RPMI7951 (cell line): ENCODE measurements at places on chromosomes 12 and 14. TPM values are rescaled to one million over a fixed set of nuclear protein-coding genes. Genes with fewer than 3 reads are reported as not detected.
A peak's percentile ranks its signal among the peaks of the same experiment; 100 is the strongest.

- peak; percentile 23 for DNase-seq
Measured at GRCh38 chr14:45084946-45085346, 1.0 kb downstream of the PRPF39 start.

HSPA2 gene
- total RNA-seq: 10.0 and 11.2 TPM in 2 replicates

GRCh38 chr12:92041742-92042141 is 103.9 kb downstream of the BTG1 start:
- no peak for DNase-seq

- no peak for DNase-seq
Measured at GRCh38 chr14:79415726-79416125, 795.6 kb downstream of the DIO2 start.

INSM2 gene
- total RNA-seq: not detected in 2 replicates

TSPAN19 gene
- not detected in 2 replicates for total RNA-seq

EFS gene
- 2.8 TPM in 2 replicates for total RNA-seq

DNA sequence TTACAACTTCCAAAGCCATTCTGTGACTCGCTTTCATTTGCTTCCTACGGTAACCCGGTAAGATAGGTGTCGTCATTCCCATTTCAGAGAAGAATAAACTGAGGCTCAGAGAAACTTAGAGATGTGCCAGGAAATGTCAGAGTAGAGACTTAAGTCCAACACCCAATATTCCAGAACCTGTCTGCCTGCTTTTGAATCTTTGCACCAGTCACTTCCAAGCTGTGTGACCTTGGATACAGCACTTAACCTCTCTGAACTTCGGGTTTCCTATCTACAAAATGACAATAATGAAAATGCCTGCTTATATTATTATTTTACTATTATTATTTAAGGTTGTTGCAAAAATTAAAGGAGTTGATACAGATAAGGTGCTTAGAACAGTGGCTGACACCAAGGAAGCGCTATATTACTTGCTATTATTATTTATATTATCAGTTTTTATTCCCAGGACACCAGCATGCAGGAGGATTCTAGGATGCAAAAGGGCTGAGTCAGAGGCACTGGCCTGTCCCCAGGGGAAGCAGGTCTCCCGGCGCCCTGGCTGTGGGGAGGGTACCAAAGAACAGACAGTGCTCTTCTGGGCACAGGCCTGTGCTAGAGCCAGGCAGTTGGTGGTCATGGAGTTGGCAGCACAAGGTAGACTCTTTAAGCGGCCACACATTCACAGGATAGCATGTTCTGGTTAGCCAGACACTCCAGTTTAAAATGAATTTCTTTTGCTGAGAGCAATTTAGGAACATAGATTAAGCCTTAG is 5.4 kb downstream of the HSPB8 start:
- DNase-seq: no peak

DNA sequence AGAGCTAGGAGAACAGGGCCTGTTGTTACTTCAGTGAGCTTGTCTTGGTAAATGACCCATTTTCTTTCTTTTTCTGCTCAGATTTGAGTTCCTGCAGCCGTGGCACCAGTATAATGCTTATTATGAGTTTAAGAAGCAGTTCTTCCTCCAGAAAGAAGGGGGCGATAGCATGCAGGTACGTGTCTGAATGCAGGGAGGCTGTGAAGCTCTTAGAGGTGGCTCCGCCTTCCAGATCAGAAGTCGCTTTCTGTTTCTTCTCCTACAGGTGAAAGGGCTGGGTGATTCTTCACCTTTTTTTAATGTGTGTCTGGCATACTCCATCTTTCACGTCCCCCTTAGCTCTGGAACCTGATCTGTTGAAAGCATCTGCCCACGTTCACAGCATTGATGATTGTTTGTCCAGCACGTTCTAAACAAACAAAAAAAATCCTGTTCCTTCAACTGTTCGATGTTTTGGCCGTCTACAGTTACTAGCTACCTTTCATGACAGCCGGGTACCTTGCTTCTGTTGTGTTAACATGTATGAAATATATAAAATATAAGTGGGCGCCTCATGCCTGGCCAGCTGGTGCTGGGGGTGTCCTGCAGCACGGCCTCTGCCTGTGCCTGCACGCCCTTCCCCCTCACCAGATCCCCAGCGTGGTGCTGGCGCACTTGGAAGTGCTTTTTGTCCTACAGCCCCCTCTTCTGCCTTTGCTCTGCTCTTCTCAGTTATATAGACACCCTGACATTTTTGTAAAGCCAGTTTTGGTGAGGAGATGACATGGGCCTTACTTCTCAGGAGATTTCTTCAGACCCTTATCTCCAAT is 44.6 kb downstream of the SFSWAP start:
- DNase-seq: no peak

- no peak for DNase-seq
Measured at GRCh38 chr12:127271776-127272175, 995.2 kb upstream of the TMEM132C start.

SLCO1C1 gene
- total RNA-seq: not detected in 2 replicates

GRCh38 chr14:56120091-56120691 is 2.0 kb downstream of the PELI2 start:
- peak; percentile 7 for DNase-seq

- peak; percentile 24 for DNase-seq
Measured at GRCh38 chr12:110754101-110754793, 11.6 kb upstream of the PPP1CC start.

GRCh38 chr12:87967871-87968270 is 61.3 kb downstream of the C12orf50 start:
- DNase-seq: no peak

DNA sequence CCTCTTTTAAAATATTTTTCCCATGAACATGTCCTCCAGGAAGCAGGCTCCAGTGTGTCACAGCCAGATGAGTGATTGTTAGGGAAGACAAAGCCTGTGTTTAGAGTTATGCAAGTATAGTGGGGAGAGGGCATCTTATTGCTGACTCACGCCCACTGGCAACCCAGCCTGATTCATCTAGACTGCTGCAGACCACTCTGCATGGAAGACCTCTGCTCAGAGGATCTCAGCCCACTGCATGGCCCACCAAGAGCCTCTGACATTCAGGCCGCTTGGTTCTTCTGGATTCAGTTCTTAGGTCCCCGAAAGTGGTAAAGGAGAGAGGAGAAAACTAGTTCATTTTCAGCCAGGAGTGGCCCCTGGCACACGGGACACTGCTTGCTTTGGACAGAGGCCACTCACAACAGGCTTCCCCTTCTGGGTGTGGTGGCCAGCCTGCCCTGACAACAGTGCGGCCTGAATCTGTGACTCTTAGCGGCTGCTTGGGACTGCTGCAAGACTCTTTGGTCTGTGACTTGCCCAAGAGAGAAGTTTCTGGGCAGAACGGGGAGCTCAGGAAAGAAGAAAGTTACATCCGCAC is 266.3 kb downstream of the ZFP36L1 start:
- no peak for DNase-seq

CLEC1B gene
- total RNA-seq: not detected in 2 replicates

FAM186B gene
- 0.29 TPM in 1 of 2 replicates, not detected in the other for total RNA-seq

PELI2 gene
- total RNA-seq: 0.59 and 0.84 TPM in 2 replicates

DNA sequence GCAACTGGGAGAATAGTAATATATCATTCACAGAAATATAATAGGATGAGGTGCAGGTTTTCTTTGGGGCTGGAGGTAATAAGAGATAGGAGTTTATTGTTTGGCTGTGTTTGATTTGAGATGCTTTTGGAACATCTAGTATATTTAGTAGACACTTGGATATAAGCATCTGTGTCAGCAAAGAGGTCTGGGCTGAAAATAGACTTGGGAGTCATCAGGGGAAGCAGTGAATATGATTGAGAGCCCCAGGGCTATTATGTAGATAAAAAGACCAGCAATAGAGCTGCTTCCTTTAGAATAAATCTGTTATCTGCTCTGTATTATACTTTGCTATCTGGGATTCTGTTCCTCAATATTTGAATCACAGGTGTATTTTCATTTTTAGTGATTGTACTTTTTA is 36.6 kb downstream of the SPATA7 start:
- peak; percentile 2 for DNase-seq

DIO3 gene
- not detected in 2 replicates for total RNA-seq

DNA sequence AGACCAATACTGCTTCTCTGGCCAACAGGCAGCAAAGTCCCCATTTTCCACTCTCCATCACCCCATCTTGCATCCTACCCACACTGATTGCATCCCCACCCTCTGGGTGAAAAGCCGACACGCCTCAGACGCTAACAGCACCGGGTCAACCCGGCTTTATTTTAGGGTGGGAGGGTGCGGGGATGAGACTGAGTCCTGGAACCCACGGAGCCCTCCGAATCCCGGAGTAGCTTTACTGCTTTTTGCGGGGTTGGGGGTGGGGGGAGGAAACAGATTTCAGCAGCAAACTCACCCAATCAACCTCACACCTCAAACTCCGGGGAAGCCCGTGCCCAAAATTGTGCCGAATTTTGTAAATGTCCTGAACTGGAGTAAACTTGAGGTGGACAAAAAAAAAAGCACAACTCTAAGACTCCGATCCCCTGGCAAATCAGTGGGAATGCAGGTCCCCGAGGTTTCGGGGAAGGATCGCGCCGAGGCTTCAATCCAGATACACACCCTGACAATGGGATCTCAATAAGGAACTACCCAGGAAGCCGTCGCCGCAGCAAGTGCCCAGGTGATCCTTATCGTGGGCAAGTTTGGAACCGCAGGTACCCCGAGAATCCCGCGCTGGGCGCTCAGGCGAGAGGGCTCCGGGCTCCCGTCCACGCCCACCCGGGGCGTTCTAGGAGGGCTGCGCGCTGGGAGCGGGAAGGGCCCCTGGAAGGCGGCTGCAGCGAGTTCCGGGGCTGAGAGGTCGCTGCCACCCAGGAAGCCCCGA is 1.1 kb downstream of the GCH1 start:
- DNase-seq: no peak

GRCh38 chr12:3557116-3557697 is 66.2 kb downstream of the PRMT8 start:
- no peak for DNase-seq

RNASE3 gene
- not detected in 2 replicates for total RNA-seq

GRCh38 chr14:91004987-91005386 is 55.5 kb downstream of the RPS6KA5 start:
- no peak for DNase-seq

DNA sequence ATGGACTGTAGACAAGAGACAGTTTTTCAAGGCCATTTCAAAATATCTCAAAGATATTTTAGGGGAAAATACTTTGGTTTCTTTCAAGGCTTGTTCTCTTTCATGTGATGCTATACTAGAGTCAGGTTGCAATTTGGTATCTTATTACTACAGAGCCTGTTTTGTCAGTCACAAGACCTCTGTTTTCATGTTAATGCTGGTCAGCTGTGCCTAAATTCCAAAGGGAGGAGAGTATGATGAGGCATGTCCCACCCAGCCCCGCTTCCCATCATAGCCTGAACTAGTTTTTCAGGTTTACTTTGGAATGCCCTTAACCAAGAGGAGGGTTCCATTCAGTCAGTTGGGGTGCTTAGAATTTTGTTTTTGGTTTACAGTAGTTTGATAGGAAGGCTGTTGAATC is 52.6 kb downstream of the GPHB5 start:
- DNase-seq: no peak

CLEC4C gene
- not detected in 2 replicates for total RNA-seq

GRCh38 chr12:8544295-8544694 is 3.6 kb upstream of the CLEC4E start:
- DNase-seq: peak; percentile 41

- DNase-seq: no peak
Measured at GRCh38 chr14:105500726-105501101, 9.7 kb downstream of the TEDC1 start.

DNA sequence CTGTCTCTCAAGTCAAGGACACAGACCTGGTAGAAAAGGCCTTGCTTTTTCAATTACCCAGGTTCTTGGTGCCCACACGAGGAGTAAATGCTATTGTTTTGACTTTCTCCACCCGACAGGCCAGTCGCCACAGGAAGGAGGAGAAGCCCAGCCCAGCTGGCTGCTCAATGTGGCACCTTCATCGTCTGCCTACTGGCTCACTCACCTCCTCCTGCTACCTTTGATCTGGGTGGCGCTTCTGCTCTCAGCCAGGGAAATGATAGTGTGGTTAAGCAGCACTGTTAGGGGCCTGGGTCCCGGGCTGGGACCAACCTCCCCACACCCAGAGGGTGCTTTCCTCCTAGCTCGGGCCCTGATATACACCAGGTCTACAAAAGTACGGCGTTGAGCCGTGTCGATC is 75.0 kb upstream of the FZD10 start:
- DNase-seq: no peak

KRT8 gene
- 3.5 and 4.7 TPM in 2 replicates for total RNA-seq

DNA sequence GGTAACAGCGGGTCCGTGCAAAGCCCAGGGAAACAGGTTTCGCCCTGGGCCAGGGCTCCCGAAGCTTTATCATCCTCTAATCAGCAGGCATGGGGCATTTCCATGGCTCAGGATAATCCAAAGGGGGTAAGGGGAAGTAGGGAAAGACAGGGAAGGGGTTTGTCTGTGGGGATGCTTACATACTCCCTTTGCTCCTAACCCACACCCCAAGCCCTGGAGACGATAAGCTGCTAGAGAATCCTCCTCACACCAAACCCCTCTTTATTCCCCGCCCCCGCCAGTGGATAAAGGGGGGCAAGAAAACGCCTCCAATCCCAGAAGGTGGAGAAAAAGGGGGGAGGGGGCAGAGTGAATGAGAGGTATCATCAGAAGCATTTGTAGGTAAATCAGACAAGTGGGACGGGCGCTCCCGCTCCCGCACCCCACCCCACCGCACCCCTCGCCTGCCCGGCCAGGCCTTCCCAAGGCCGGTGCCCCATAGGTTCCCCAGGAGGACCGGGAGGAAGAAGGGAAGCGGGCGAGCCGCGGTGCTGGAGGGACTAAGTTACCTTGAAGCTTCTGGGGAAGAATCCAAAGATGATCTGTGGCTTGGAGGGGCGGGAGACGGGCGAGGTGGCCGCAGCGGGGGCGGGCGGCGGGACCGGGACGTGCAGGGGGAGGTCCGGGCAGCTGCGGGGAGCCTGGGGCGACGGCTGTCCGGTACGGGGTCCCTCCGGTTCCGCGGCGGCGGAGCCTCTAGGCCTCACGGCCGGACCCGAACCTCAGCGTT is 762 bp downstream of the PPP2R5E start:
- DNase-seq: peak; percentile 14

KIF5A gene
- 0.60 and 1.9 TPM in 2 replicates for total RNA-seq

GRCh38 chr14:74413627-74414026 is 12.4 kb downstream of the SYNDIG1L start:
- DNase-seq: no peak

DNA sequence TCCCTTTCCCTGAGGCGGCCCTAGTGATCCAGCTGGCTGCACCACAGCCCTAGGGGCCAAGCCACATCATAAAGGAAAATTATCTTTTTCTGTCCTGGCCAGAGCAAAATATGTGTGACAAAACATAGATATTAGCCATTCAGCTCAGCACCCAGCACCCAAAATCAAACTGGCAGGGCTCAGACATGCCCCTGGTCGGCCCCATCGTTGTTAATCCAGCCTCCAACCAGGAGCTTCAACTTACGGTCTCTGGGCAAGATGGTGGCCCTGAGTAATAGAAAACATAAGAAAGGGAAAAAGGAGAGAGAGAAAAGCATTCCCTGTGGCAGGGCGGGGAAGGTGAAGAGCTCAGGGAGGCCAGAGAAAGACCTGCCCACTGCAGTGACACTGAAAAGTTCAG is 111.9 kb downstream of the EML1 start:
- no peak for DNase-seq

DNA sequence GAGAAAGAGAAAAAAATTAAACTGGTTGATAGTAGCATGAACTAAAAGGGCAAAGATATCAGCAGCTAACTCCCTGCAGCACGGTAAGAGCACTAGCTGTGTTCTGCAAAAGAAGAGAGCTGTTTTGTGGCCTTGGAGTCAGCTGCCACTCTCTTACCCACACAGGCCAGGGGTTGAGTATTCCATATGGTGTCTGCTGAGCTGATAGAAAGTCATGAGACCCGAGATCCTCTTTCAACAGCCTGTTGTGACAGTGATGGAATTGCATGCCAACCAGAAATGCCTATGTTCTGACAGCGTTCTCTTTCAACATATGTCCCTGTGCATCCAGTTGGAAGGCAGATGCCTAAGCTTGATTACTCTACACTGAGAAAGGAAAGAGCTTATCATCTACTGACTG is 39.9 kb downstream of the TMTC1 start:
- peak; percentile 63 for DNase-seq
